ENCODE measurements at places on chromosomes 6 and 20. TPM values are rescaled to one million over a fixed set of nuclear protein-coding genes. Genes with fewer than 3 reads are reported as not detected.

DNA sequence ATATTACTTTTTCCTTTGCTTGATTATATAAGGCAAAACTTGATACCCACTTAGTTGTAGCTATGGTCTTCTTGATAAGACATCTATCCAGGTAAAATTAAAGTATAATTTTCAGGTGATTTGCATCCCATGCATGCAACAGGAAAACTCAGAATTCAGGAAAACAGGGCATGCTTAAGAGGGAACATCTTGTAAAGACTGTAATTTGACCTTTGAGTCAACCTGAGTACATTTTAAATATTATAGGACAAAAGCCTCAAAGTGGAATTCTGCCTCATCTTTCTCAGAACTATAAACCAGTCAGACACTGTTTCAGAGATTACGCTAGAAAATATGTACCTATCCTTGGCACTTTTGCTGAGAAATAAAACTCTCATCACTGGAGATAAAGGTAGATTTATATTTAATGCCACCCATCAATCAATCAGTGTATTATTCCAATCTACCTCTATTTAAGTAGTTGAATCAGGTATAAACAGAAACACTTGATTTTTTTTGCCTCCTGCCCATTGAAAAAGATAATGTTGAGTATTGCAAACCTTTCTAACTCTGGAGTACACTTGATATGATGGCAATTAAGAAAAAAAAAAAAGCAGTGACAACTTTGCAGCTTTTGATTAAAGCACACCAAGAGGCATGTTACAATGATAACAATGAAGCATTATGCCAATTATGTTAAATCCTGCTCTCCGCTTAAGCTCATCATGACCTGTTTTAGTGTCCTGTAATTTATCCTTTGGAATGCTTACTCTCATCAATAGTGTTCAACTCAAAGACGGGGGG lies 2.8 kb downstream of the CITED2 start:
- DNase-seq: no peak

The NR2E1 gene
- 0.91 TPM for total RNA-seq

DNA sequence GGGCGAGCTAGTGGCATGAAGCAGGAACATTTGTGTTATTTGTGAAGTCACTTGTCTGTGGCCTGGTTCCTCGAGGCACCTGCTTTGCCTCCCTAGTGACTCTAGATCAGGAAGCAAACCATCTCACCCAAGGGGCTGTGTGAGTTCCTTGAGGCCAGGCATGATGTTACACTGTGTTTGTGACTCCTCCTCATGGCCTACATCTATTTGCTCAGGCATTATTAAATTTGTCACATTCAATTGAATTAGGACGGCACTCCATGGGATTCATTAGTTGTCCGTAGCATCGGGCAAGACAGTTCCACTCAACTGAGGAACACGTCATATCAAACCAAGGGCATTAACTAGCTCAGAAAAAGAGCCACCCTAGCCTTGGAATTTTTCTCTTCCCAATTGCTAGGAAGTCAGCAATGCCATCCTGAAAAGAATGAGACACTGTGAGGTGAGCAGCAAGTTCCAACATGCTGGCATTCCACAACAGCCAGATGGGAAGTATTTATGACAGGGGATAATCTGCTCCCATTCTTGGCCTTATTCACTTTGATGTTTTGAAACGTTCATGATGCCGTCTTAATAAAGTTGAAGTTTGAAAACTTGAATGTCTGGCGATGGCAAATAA lies 17.2 kb downstream of the TMEM200A start:
- no peak for DNase-seq

DNA sequence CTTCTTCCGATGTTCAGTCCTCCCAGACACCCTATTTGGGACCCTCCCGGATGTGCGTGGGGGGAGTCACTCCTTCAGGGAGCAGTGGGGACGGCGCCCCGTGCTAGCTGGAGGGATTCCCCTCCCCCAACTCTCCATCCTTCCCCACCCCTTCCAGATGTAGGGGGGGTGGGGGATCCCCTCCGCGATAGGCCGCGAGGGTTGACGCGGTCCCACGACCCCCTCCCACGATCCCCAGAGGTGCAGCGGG lies 548 bp downstream of the GNL1 start:
- DNase-seq: no peak

DNA sequence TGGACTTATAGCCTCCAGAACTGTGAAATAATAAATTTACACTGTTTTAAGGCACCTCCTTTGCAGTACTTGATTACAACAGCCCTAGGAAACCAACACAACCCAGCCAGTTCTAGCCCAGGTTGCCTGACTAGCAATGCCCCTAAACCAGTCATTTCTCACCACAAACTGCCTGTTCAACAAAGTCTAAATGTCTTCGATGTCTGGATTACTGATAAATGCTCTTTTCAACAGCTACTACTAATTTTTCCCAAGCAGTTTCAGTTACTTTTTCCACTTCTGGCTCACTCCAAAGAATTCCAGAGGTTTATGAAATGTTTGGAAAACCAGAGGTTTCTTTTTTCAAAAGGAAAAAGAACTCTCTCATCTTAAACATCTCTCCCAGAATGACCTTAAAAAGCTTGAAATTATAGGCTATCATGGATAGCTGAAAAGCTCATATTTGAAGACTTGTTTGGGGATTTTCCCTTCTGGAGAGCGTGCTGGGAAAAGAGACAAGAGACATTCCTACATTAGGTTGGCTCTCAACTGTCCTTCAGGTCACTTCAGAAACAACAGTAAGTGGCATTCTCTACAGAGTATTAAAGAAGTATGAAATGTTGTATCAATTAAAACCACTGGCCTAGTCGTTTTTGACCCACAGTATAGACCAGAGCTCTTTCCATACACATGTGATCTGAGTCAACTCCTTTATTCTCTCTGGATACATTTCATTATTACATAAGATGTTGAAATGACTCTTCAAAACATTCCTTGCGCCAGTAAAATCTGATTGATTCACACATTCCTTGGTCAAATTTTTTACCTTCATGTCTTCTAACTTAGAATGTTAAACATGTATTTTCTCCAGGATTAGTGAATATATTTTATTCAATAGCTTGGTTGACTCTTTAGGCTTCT lies 265.9 kb downstream of the COL12A1 start:
- no peak for DNase-seq

DNA sequence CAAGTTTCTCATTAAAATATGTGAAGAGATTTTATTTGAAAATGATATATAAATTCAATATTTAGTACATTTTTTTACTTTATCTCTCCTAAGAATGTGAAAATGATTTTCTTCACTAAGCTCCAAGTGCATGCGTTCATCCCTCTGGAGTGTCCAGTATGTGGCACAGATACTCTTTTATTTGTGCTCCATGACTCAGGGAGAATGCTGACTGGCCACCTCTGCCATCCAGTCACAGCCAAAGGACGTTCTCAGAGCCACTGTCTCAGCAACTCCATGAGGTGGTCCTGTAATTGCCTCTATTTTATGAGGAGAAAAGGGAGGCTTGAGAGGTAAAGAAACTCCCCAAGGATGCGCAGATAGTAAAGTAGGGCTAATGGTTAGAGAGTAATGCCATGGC lies 58.3 kb downstream of the KAT14 start:
- no peak for DNase-seq

GRCh38 chr6:42199106-42199981 lies 4.6 kb upstream of the GUCA1B start:
- no peak for DNase-seq

DNA sequence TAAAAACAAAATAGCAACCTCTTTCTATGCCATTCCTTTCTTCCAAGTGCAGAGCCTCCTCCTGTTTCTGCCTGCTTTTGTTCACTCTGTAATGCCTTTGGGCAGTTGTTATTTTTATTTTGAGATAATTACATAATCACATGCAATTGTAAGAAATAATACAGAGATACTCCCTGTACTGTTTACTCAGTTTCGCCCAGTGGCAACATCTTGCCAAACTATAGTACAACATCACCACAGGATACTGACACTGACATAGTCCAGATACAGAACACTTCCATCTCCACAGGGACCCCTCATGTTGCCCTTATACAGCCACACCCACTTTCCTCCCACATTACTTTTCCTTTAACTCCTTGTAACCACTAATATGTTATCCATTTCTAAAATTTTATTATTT lies 59.7 kb downstream of the BANF2 start:
- no peak for DNase-seq

GRCh38 chr6:153108315-153108714 lies 22.8 kb downstream of the RGS17 start:
- DNase-seq: no peak

The FNDC11 gene
- total RNA-seq: 12.1 TPM

- DNase-seq: no peak
Measured at GRCh38 chr6:156060013-156060412, 604.4 kb upstream of the NOX3 start.

DNA sequence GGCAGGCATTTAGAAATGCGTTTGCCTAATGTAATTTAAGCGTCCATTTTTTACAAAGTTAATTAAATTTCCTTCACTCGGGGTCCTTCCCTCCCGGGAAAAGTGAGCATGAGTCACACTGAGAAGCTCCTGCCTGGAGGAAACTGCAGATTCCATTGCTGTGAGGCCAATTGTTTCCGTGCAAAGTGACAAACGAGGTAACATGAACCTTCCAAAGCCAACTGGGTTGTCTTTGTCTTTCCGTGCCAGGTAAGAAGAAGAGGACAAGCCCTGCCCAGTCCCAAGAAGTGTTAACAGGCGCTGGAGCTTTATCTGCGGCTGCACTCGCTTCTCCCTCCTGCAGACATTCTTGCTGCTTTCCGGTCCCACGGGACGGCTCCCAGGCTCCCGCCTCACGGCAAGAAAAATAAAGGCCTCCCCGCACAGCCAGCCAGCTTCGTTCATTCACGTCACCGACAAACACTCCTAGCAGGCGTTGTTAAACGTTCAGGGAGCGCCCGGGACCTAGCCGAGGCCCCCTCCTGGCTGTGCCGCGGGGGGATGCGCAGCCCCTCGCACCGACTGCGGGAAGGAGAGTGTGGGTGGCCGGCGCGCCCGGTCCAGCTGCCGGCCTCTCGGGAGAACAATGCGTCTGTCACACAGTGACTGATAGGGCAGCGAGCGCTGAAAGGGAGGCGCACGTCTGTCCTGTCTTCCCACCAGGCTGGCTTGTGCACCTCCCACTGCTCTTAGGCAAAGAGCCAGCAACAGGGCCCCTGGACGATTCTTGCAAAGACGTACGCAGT lies 61.5 kb upstream of the HDDC2 start:
- no peak for DNase-seq

DNA sequence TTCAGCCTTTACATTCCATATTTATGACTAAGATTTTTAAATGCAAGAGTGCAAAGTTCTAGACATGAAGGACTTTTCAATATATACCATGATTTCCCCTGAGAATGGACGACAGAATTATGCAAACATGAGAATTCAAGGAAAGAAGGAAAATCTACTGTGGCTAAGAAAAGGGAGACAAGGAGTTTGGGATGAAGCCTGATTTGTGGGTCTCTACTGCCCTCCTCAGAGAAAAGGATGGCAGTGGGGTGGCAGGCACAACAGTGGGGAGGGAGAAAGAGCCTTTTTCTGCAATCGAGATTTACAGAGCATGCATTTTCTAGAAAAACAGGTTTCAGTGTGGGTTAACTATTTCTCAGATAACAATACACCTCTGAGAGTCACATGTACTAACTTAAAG lies 466.9 kb upstream of the NRSN1 start:
- no peak for DNase-seq

DNA sequence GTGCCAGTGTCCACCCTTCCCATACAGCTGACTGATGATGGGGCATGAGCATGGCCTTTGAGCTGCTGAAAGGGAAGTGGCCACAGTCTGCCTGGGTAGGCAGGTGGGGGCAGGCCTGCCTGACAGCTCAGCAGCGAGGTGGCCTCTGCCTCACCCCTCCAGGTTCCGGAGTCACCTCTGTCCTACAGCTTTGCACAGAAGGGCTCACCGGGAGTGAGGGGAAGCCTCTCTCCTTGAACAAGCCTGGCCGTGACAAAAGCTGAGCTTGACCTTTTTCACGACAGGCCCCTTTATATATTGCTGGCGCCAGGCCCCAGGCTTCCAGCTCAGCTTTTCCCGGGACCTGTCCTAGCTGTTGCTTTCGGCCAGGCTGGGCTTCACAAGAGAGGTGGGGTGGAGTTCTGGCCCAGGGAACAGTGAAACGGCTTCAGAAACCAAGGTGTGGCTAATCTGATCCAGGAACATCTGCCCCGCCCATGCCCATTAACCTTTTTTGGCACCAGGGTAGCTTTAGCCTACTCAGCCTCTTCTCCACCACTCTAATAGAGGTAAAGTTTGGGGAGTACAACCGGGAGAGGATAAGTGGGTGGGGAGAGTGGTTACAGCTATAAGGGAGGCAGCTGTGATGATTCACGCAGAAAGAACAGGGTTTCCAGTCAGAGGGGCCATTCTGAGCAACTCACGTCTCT lies 42.9 kb downstream of the C6orf132 start:
- peak; percentile 86 for DNase-seq

- DNase-seq: no peak
Measured at GRCh38 chr6:109852713-109853112, 125.4 kb upstream of the GPR6 start.

The UBD gene
- total RNA-seq: 2.0 TPM

- no peak for DNase-seq
Measured at GRCh38 chr20:62402456-62403150, 4.5 kb downstream of the CABLES2 start.

DNA sequence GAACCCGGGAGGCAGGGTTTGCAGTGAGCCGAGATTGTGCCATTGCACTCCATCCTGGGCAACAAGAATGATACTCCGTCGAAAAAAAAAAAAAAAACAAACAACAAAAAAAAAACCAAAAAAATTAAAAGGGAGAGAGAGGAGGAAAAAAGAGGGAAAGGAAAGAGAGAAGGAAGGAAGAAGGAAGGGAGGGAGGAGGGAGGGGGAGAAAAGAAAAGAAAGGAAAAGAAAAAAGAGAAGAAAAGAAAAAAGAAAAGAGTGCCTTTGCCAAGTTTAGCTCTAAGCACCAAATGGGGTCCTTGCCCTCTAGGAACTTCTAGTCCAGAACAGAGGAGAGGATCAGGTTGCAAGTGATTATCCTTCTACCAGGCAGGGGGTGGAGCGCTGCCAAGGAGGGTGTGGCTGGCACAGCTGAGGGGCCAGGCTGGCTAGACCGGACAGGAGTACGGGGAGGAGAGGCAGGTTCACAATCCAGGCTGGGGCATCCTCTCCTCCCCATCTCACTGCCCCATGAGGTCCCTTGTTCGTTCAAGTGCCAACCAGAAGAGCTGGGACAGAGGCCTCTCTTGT lies 19.1 kb downstream of the GNAS start:
- DNase-seq: no peak

DNA sequence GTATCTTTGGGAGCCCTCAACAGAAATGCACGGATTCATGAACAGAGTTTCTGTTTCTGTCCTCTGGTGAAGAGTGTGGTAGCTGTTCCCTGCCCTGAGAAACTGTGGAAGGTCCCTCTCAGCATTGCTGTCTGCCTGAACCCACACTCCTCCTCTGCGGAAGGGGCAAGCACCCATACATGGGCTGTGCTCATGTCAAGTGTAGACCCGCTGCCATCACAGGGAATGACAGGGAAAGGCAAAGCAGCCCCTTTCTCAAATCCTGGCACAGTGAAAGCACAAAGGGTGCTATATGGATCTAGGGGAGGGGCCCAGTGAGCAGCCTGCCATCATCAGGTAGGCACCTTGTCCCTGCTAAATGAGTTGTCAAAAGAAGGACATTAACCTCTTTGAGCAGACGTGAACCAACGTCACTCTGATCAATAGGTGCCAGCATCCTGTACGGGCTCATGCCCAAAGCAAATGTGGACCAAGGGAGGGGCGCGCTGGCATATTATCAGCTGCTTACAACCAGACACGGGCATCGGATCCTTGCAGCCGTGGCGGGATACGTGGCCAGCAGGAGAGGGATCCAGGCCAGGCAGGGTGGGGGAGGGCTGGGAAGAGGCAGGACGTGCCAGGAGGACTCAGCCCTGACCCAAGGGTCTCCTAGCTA lies 231.2 kb upstream of the PMEPA1 start:
- DNase-seq: peak; percentile 90

GRCh38 chr6:105452376-105452775 lies 49.5 kb upstream of the PREP start:
- DNase-seq: no peak

The CEBPB gene
- total RNA-seq: 72.8 TPM
